ENCODE measurements at places on chromosomes 12 and 14.

DNA sequence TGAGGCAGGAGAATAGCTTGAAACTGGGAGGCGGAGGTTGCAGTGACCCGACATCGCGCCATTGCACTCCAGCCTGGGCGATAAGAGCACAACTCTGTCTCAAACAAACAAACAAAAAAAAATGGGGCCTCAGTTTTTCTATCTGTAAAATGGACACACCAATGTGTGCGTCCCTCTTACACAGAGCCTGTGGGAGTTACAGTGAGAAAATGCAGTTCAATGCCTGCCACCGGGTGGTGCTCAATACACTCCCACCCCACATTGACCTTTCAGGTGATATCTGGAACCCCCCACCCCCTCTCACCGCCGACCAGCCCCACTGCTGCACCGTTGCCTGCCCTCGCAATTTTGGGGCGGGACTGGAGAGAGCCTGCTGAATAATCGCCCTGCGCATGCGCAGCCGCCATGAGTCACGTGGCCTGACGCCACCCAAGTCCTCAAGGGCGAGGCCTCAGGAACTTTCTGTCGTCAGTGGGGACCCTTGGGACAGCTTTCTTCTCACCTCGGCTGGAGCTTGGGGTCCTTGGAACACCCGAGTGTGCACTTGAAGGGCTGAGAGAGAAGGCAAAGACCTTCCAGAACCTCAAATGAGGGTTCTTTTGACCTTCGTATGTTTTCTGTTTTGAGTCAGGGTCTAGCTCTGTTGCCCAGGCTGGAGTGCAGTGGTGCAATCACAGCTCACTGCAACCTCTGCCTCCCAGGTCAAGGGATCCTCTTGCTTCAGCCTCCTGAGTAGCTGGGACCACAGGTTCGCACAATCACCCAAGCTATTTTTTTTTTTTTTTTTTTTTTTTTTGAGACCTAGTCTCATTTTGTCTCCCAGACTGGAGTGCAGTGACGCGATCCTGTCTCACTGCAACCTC lies 14.6 kb upstream of the CABP1 start:
- no peak for DNase-seq

- DNase-seq: no peak
Measured at GRCh38 chr14:22463763-22464173, 125.3 kb downstream of the DAD1 start.

GRCh38 chr14:68807148-68807600 lies 14.3 kb upstream of the ZFP36L1 start:
- DNase-seq: no peak

DNA sequence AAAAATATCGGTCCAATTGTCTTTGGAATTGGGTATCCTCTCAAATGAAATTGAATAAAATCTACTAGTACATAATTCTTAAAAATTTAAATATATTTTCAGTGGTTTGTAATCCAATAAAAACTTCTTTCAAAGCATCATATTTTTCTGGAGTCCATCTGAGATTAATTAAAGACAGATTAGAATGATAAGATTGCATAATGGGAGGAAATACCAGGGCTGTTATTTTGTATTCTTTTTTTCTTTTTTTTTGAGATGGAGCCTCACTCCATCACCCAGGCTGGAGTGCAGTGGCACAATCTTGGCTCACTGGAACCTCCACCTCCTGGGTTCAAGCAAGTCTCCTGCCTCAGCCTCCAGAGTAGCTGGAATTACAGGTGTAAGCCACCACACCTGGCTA lies 103.8 kb downstream of the TMTC3 start:
- DNase-seq: no peak

DNA sequence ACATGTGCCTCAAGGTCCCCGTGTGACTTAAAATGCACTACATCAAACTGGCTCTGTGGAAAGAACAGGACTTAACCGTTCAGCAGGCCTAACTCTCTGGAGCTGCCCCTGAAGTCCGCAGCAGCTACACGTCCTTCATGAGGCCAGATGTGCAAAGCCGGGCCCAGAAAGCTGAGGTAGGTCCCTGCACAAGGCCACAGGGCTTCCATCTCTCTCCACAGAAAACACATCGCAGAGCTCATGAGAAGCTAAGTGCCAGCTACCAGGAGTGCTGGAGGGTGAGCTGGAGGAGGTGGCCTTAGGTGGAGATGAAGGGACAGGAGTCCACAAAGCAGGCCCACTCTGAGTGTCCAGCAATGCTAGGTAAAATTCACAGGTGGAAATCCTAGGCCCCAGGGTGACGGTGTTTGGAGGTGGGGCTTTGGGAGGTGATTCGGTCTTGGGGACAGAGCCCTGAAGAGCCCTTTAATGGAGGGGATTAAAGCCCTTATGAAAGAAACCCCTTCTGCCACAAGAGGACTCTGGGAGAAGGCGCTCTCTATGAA lies 52.4 kb downstream of the VCPKMT start:
- DNase-seq: no peak

GRCh38 chr12:26929590-26929989 lies 8.2 kb downstream of the INTS13 start:
- DNase-seq: no peak

DNA sequence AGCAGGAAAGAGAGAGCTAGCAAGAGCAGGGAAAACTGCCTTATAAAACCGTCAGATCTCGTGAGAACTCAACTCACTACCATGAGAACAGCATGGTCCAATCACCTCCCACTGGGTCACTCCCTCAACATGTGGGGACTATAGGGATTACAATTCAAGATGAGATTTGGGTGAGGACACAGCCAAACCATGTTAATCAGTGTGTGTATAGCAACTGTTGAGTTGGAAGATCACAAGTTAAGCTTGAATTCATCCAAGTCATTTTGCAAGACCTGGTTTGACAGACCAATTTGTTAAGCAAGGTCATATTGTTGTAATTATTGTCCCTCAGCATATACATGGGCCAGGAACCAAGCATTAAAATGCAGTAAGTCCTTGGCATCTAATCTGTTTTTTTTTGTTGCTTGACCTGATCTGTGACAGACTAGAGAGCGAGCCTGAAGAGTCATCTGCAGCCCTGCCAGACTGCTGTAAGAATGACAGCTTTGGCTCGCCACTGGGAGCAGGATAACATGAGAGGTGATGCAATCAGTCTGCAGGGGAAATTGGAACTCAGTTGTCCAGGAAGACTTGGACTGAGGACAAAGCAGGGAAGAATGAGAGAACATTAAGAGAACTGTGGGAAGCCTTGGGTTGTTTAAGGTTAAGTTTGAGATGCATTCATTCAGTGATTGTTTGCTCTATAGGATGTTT lies 297.6 kb upstream of the SEL1L start:
- DNase-seq: no peak
